ENCODE measurements at places on chromosomes 11 and 22.

DNA sequence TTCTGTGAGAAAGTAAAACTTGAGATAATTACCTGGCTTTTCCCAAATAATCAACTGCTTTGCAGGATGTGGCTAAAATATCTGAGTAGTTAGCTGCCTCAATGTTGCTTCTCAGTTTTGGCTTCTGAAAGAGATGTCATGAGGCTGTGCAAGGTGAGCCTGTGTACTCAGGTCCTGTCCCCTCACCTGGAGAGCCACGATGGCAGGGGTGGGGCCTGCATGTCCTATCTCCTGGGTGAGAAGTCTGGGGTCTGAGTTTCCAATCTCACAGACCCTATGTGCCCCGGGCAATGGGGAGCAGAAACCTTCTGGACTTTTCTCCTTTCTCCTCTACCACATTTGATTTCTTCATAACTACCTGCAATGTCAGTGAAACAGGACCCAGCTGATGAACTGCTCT lies 338.6 kb upstream of the B3GAT1 start:
- DNase-seq: no peak

- DNase-seq: no peak
Observed at GRCh38 chr11:23423104-23423503, 562.8 kb upstream of the CCDC179 start.

GRCh38 chr11:63567044-63567840 lies 4.1 kb upstream of the PLAAT2 start:
- DNase-seq: peak; percentile 75

- DNase-seq: no peak
Observed at GRCh38 chr22:35456757-35457156, 56.8 kb downstream of the MCM5 start.

GRCh38 chr22:28817919-28818859 lies 17.8 kb upstream of the XBP1 start:
- DNase-seq: no peak

- DNase-seq: no peak
Observed at GRCh38 chr11:584287-584686, 8.0 kb downstream of the PHRF1 start.

GRCh38 chr22:33330534-33330933 lies 272.4 kb upstream of the SYN3 start:
- no peak for DNase-seq

DNA sequence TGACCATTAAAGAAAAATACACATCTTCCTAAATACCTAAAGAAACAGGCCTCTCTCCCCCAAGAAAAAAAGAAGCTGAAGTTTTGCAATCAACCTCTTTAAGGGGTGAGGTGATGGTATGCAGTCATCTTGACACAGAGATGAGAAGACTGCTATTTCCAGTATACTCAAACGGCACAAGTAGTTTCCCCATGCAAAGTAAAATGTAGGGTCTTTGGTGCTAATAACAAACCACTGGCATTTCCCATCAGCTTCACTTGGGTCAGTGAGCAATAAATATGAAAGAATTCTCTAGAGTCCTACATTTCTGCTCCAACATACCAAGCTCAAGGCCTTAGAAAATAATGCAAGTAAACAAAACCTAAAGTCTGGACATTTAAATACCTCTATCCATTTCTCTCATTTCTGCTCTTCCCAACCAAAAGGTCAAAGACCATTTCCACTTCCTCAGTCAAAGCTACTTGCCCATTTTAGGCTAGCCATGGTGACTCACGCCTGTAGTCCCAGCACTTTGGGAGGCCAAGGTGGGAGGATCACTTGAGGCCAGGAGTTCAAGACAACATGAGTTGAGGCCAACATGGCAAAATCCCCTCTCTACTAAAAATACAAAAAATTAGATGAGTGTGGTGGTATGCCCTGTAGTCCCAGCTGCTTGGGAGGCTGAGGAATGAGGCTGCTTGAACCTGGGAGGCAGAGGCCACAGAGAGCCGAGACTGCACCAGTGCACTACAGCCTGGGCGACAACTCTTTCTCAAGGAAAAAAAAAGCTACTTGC lies 39.5 kb upstream of the CHRNA10 start:
- no peak for DNase-seq

- no peak for DNase-seq
Observed at GRCh38 chr11:70861559-70861958, 390.8 kb downstream of the SHANK2 start.

- no peak for DNase-seq
Observed at GRCh38 chr11:92130421-92130831, 94.2 kb upstream of the FAT3 start.

DNA sequence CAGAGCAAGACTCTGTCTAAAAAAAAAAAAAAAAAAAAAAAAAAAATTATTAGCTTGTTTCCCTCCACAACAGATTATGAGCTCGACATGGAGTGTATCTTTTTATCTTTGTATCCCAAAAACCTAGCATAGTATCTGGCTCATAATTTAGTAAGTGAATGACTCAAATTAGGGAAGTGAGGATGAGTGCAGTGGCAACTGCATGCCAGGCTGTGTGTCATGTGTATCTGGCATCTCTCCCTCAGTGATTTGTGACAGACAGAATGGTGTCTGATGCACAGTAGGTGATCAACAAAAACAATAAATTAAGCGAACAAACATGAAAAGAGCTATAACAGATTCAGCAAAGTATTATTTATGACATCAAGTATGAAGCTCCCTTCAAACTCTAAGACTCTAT lies 7.2 kb downstream of the STK33 start:
- no peak for DNase-seq

DNA sequence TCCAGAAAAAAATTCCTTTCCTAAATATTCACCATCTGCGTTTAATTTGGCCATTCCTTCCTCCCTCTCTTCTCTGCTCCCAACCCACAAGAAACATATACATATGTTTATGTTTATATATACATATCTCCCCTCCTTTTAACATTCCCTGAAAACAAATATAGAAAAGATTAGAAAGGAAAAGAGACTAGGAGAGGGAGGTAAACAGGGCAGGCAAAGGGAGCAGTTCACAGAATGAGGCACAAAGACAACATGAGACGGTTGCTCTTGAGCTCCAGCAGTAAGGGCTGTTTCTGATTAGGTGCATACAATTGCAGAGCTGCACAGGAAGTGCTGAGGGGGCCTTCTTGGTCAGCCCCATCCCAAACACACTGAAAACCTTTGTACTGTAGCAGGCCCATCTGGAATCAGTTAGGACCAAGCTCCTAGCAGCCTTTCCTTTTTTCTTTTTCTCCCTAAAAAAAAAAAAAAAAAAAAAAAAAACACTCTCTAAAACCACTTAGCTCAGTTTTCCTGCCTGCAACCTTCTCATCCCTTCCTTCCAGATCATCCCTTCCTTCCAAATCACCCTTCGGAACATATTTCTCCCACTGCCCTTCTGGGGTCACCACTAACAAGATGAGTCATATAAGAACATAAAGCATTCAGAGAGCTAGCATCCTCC lies 57.0 kb downstream of the RBFOX2 start:
- DNase-seq: no peak

- no peak for DNase-seq
Observed at GRCh38 chr11:8357505-8357888, 93.8 kb upstream of the LMO1 start.

GRCh38 chr22:38843201-38843656 lies 599 bp downstream of the NPTXR start:
- peak; percentile 72 for DNase-seq

GRCh38 chr11:57426439-57426928 lies 437 bp downstream of the SLC43A3 start:
- DNase-seq: peak; percentile 38

GRCh38 chr11:87081358-87081757 lies 43.6 kb downstream of the TMEM135 start:
- no peak for DNase-seq

DNA sequence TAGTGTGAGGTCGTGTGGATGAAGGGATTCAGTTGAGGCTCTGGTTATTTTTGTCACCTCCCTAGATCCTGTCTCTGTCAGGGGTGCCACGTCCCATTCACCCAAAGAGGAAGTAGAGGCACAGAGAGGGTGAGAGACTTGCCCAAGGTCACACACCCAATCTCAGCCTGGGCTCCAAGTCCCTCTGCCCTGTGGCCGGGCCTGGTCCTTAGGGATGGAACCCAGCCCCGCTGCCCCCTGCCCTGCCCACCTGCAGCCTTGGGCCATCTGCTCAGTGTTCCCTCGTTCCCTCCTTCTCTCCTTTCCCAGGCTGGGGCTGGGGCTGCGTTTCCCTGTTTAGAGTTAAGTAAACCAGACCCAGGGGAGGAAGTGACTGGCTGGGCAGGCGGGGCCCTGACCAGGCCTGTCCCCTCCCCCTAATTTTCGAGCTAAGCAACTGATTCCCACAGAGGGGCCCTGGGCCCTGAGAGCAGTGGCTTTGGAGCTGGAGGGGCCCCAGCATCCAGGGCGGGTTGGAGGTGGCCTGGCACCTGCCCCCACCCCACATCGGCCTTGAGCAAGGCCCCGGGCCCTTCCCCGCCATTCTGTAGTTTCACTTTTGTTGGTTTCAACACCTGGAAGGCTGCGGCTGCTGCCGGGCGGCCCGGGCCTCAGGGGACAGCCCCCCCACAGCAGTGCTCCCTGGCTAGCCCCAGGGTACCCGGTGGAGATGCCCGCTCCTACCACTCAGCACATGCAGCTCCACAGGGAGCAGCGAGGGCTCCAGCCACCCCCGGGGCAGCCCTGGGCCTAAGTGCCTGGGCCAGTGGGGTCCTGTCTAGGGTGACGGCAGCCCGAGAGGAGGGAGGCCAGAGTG lies 1.5 kb downstream of the TCIRG1 start:
- peak; percentile 71 for DNase-seq

GRCh38 chr11:57779276-57779675 lies 17.7 kb downstream of the CTNND1 start:
- DNase-seq: no peak

DNA sequence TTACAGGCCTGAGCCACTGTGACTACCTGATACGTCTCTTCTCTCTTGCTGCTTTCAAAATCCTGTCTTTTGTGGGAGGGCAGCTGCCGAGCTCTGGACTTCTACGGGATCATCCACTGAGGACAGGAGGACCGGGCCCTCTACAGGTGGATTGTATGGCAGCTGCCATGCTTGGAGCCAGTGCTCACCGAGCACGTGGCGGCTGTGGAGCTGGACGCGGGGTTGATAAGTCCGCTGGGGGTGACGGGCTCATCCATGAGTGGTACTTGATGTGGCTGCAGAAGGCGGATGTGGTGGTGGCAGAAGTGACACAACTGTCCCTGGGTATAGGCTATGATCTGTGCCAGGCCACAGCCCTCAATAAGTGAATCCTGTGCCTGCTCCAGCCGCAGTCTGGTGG lies 1.8 kb upstream of the CYP2D6 start:
- no peak for DNase-seq

- peak; percentile 78 for DNase-seq
Observed at GRCh38 chr11:3614742-3615171, 27.0 kb downstream of the ART5 start.

DNA sequence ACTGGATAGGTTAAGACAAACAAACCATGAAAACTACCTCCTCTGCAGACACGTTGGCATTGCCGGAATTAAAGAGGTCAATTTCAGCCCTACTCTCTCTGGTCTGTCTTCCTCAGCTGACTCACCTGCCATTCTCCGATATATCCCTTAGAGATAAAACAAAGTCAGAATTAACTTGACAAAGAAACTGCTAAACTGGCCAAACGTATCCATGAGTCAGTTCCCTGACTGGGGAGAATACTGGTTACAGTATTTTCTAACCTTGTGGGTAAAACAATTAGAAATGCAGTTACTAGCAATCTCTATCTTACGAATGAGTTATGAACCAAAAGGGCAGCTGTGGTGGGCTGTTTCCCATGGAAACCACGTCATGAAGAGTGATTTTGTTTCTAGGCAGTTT lies 96.2 kb downstream of the RDX start:
- no peak for DNase-seq

DNA sequence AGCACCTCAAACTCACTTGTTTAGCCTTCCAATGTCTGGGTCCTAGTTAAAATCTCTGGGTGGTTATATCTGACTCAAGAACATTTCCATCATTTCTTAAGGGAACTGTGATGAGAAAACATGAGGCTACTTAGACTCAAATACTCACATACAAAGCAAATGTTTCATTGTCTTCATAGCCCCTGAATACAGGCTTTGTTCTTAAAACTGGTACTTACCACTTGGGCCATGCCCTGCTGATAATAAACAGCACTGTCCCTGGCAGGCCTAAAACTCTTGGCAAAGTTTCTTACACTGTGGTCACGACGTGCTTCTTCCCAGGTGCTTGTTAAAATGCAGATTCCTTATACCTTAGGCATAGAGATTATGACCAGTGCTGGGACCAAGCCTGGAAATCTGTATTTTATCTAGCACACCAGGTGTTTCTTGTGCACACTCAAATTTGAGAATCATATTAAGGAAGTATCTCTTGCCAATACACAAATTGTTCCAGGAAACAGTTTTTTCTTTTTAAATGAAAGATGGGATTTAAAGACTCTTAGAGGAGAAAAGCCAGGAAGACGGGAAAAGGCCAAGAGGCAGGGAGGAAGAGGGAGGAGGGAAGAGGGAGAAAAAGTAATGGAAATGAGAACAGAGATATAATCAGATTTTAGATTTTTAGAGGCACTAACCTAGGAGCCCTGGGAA lies 287.9 kb upstream of the MPPED2 start:
- DNase-seq: no peak

DNA sequence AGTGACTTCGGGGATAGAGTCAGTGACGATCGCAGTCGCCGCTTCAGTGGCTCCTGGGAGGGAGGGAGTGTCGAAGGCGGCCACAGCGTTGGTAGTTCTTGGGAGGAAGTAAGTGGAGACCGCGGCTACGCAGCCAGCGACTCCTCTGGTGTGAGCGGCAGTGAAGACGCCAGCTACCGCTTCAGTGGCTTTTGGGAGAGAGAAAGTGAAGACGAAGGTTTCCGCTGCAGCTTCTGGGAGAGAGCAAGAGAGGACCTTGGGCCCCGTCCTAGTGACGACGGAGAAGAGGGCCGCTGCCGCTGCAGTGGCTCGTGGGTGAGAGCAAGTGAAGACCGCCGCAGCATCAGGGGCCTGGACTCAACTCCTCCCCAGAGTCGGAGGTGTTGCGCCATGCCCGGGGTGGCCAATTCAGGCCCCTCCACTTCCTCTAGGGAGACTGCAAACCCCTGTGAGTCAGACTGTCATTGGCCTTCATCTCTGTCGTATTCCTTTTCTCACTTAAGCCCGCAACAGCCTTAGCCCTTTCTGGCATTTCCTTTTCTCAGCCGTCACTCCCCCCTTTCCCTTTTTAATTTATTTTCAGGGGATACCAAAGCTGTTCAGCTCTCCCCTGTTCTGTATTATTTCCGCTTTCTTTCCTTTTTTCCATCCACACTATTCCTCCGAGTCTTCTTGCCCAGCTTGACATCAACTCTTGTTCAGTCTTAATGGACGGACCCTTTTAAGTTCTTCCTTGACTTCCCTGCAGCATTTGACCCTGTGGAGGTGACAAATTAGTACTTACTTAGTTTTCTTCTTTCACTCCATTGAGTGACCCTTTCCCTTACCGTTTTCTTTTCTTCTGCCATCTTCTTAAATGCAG lies 1.0 kb downstream of the ANKRD42 start:
- peak; percentile 72 for DNase-seq

GRCh38 chr22:45036154-45036553 lies 26.3 kb upstream of the PHF21B start:
- no peak for DNase-seq

GRCh38 chr22:32327596-32328171 lies 30.0 kb upstream of the RFPL3 start:
- no peak for DNase-seq

Data from activated CD4-positive, alpha-beta memory T cell treated with anti-CD3 and anti-CD28 coated beads for 36 hours (primary cell).